ENCODE measurements at places on chromosomes 1 and 21.

DNA sequence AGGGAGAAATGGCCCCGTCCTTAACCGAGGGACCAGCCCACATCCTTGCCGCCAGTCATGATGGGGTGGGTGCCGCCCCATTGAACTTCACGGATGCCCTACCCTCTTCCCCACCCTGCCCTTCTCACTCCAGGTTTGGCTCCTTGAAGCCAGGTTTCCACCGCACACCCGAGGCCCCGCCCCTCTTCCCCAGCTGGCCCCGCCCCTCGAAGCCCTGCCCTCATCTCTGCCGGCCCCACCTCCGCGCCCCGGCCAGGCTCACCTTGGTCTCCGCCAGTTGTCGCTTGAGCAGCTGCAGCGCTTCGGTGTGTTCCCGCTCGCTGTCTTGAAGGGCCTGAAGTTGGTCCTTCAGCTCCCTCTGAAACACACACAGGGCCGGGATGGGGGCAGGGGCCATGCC lies 16.6 kb downstream of the TRIM62 start:
- DNase-seq, result no peak

DNA sequence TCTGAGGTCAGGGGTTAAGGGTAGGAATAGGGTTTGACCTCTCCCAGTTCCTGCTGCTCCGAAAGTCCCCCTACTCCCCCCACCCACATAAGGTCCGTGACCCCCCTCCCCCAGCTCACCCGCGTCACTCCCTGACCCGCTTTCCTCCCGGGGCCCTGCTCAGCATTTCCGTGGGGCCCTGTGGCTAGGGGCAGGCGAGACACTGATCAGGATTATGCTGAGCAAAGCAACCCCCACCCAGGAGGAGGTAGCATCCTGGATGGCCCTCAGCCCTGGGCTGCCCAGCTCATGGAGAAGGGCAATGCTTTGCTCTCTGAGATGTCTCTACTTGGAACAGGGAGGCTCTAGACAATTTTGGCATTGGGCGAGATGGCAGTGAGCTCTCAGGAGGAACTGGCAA lies 3.7 kb downstream of the RORC start:
- no peak for DNase-seq

- DNase-seq, result peak; percentile 59
Measured at GRCh38 chr1:33367485-33368405, 46.8 kb upstream of the A3GALT2 start.

DNA sequence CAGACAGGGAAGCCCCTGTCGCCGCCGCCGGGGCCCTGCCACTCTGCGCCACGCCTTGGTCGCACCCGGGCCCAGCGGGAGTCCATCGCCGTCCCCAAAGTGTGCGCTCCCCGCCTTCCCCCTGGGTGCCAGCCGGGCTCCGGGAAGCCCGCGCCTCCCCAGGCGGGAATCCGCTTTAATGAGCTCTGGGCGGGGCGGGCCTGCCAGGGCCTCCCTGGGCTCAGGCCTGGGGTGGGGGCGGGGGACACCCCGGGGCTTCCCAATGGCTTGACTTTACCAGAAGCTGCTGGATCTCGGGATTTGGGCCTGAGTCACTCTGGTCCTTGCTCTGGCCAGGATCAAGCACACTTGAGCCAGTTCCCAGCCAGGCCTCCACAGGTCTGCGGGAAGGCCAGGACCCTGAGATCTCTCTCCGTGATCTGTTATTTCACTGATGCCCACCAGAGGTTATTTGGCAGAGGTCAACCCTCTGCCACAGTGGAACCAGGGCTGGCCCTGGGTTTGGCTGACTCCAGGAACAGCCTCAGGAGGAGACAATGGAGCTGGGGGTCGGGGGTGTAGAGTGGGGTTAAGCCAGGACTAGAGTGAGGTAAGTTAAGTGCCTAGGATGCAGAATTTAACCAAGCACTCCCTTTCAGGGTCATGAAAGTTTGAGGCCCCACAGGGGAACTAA lies 178.4 kb upstream of the EDN2 start:
- no peak for DNase-seq

- no peak for DNase-seq
Measured at GRCh38 chr1:93124556-93125355, 45.7 kb downstream of the MTF2 start.
